Stimulated activated CD8-positive, alpha-beta memory T cell treated with anti-CD3 and anti-CD28 coated beads, Interleukin-15, amount 100 ng/mL, for 24 hours (primary cell): ENCODE measurements at places on chromosomes 3 and 15.

DNA sequence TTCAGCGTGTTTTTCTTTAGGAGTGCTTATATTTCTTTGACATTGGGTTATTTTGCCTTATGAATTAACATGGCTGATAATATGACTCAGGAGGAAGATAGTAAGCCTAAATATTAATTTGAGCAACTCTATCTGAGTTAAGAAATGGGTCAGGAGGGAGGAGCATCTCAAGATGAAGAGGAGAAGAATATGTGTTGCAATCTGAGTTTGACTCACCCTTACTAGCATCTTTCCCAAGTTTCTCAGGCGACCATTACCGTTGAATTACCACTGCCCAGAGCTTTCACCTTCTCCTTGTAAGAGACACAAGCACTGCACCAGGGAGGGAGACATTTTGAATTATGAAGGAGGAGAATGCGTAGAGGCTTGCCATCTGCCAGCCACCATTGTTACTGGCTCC is 138.3 kb upstream of the MYRIP start:
- no peak for DNase-seq

- no peak for DNase-seq
Observed at GRCh38 chr15:25701721-25702465, 161.2 kb downstream of the ATP10A start.

- DNase-seq = no peak
Observed at GRCh38 chr3:143443851-143444331, 324.3 kb downstream of the CHST2 start.

GRCh38 chr3:192482391-192482790 is 244.9 kb downstream of the FGF12 start:
- no peak for DNase-seq

- no peak for DNase-seq
Observed at GRCh38 chr3:51955175-51955892, at the start of gene GPR62. GPR62 (plus strand) TSS chr3:51955381; CDS start chr3:51955653, 272 bp downstream.
